ENCODE measurements at places on chromosomes 12 and 14.

- no peak for DNase-seq
Observed at GRCh38 chr12:131383741-131384543, 326.9 kb upstream of the SFSWAP start.

GRCh38 chr12:119672194-119672593 lies 4.3 kb downstream of the PRKAB1 start:
- no peak for DNase-seq

- DNase-seq, result no peak
Observed at GRCh38 chr14:69131176-69131575, 21.7 kb downstream of the DCAF5 start.

- no peak for DNase-seq
Observed at GRCh38 chr12:56759263-56759908, 3.7 kb upstream of the HSD17B6 start.

DNA sequence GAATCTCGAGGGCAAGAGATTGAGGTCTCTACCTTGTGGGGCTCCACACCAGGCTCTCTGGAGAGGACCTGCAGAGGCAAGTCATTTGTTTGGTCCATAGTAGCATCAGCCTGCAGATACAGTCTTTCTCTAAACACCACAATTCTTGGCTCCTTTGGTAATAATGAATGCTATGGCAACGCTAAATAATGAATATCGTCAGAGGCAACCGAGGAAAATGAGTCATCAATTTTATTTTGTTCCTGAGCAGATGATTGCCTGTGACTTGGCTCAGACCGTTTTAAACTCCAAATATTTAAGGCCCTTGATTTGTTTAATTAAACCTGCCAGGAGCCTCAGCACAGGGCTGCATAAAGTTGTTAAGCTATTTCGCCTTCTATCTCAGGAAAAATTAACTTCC lies 924.1 kb upstream of the TMEM132C start:
- no peak for DNase-seq

- DNase-seq, result no peak
Observed at GRCh38 chr12:81222846-81223592, 145.1 kb downstream of the ACSS3 start.

GRCh38 chr12:22268973-22269372 lies 65.5 kb downstream of the ST8SIA1 start:
- no peak for DNase-seq

- no peak for DNase-seq
Observed at GRCh38 chr14:77485256-77485655, 13.4 kb downstream of the ISM2 start.

DNA sequence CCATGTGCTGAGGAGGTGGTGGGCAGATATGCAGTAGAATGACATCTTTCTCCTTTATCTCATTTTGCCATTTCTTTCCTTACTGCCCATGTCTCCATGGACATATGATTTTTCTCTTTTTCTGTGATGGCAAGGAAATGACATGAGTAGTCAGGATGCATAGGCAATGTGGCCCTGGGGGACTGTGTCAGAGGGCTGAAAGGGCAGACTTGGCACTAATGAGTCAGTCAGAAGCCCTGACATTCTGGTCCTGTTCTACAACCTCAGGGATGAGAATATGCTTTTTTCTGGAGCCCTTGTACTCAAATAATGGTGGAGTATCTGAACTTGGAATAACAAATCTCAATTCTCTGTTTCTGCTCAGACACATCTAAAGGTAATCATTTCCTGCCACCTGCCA lies 167.8 kb downstream of the TMEM117 start:
- no peak for DNase-seq

GRCh38 chr12:12358528-12358927 lies 1.6 kb downstream of the BORCS5 start:
- no peak for DNase-seq

- no peak for DNase-seq
Observed at GRCh38 chr14:68638141-68638999, 154.5 kb downstream of the ZFP36L1 start.

GRCh38 chr12:53430116-53430515 lies 6.5 kb downstream of the AMHR2 start:
- DNase-seq, result no peak

- no peak for DNase-seq
Observed at GRCh38 chr12:6272300-6273204, 37.9 kb upstream of the PLEKHG6 start.

DNA sequence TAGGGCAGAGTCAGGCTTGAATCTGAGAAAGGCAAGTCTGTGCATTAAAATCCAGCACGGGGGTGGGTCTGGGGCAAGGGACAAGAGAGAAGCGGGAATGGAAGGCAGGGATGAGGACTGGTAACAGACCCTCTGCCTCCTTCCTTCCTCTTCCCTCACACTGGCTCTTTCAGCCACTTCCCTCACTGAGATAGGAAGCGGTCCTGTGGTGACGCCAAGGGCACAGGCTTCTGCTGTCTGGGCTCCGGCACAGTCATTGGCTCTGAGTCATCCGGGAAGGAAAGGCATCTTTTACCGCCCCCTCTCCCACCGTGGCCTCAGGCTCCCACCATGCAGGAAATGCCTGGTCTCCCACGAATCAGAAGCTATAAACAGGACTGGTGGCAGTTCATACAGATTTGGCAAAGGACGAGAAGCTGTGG lies 70.2 kb downstream of the ETV6 start:
- peak; percentile 58 for DNase-seq

- no peak for DNase-seq
Observed at GRCh38 chr14:94441130-94441529, 11.5 kb downstream of the SERPINA11 start.

GRCh38 chr14:39682582-39682981 lies 250.3 kb upstream of the FBXO33 start:
- DNase-seq, result no peak

- DNase-seq, result no peak
Observed at GRCh38 chr12:13404631-13405473, 208.3 kb downstream of the EMP1 start.

DNA sequence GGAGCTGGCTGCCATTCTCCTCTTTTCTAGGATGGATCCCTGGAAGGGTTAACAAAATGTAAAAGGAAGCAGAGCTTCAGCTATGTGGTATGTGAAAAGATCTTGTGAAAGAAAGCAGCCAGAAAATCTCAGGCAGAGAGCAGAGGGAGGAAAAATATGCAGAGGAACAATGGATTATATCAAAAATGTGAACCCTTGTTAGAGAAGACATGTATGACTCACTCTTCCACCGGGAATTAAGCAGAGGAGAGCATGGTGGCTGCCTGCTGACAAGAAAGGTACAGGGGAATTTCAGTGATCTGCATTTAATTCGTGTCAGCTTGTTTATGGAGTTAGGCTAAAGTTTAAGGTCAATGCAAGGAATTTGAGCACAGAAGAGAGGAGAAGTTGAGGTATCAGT lies 46.3 kb downstream of the KCNA1 start:
- DNase-seq, result no peak

DNA sequence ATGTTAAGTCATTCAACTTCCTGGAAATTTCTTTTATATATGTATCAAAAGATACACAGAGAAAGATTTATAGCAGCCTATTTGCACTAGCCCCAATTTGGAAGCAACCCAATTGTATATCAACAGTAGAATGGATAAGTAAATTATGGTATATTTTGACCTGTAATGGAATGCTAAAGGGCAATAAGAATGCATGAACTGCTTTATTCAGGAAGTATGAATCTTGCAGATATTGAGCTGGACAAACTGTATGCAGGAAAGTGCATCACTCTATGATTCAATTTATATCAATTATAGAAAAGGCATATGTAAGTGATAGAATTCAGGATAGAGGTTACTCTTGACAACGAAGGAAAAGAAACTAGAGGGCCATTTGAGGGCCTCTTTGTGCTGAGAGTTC lies 913.1 kb upstream of the FBXO33 start:
- no peak for DNase-seq

GRCh38 chr14:29576927-29577326 lies 350.7 kb downstream of the PRKD1 start:
- DNase-seq, result no peak

DNA sequence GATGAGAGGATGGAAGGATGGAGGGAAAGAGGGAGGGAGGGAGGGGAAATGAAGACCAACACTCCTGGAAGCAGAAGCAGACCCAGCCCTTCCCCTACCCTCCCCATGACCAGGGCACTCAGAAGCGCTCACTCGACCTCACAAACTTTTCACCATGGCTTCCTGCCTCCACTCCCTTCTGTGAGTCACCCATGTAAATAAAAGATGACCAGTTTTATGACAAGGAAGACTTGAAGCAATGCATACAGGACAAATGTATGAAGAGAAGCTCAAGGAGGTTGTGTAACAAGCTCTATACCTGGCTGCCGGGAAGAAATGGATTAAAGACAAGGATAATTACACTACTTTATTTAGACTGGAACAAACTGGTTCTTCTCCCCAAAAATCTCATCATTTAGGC lies 63.8 kb downstream of the CDC42BPB start:
- no peak for DNase-seq

- no peak for DNase-seq
Observed at GRCh38 chr12:26469421-26470180, 274.2 kb downstream of the SSPN start.

DNA sequence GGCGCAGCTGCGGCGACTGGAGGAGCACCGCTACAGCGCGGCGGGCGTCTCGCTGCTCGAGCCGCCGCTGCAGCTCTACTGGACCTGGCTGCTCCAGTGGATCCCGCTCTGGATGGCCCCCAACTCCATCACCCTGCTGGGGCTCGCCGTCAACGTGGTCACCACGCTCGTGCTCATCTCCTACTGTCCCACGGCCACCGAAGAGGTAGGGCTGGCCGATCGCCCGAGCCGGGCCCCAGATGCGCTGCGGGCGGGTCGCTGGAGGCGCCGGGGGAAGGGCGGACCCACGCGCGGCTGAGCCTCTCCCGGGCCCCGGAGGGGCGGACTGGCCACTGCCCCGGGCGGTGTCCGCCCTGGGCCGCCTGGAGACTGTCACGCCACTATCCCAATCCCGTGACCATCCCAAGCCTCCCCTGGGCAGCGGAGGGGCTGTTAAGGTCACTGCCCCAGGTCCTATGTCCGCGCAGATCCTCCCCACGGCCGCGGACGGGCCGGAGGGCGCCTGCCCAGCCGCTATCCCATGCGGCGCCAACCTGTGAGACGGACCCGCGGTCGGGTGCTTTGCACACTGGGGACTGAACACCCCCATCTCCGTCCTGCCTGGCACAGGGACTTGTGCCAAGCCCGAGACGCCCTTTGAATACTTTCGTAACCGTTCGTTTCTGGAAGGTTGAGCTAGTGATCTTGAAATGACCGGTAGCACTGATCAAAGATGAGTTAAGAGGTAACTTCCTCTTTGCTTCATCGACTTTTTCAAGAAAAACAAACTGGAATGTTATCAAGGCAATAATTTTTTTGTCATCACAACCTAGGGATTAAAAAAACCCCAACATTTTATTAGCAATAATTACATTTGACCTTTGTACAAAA lies 725 bp downstream of the CHPT1 start:
- DNase-seq, result no peak

- DNase-seq, result no peak
Observed at GRCh38 chr12:94832780-94833681, 170.5 kb downstream of the NDUFA12 start.

DNA sequence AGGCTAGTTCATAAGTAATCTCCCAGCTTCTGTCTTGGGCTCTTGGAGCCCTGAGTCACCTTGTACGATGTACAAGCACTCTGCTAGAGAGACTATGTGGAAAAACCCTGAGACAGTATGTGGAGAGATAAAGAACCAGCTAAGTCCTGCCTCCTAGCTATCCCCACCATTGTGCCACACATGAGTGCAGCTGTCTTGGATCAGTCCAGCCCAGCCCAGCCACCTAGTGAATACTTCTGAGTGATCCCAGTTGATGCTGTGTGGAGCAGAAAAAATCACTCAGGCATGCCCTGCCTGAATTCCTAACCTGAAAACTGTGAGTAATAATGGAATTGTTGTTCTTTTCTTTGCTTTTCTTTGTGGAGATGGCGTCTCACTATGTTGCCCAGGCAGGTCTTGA lies 5.1 kb upstream of the SERPINA6 start:
- DNase-seq, result no peak

- DNase-seq, result no peak
Observed at GRCh38 chr14:45972416-45972815, 679.2 kb downstream of the RPL10L start.
